Inflammatory macrophage treated with lipopolysaccharide for 4 hours (primary cell): ENCODE measurements at places on chromosomes 6 and 20.

DNA sequence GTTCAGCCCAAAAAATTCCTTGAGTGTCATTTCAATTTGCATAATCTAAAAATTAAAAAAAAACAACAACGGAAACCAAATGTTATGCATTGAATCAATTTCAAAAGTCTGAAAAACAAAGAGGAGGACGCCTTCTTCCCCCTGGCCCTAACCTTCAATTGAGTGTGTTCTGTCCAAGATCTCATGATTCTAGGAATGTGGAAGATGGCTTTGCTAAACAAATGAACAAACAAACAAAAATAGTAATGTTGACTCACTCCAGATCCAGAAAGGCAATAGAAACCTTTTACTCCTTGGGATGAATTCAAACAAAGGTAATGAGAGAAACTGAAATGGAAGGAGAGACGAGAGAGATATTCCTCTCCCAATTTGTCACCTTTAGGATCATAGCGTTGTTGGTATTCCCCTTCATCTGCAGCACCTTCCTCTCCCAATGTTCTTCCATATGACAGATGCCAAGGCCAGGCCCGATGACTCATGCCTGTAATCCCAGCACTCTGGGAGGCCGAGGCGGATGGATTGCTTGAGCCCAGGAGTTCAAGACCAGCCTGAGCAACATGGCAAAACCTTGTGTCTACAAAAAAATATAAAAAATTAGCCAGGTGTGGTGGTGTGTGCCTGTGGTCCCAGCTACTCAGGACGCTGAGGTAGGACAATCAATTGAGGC, 109.2 kb upstream of the ADGRF1 start:
- DNase-seq = no peak

- no peak for DNase-seq
Observed at GRCh38 chr20:60352017-60352416, 393.8 kb downstream of the CDH26 start.

GRCh38 chr6:110660066-110660655, 155.1 kb downstream of the CDK19 start:
- DNase-seq = no peak

GRCh38 chr6:33621711-33622388, 728 bp downstream of the ITPR3 start:
- DNase-seq = no peak

GRCh38 chr6:22886650-22887581, 317.6 kb downstream of the HDGFL1 start:
- DNase-seq = peak; percentile 4
